ENCODE measurements at places on chromosomes 1 and 21.

GRCh38 chr1:219676012-219676765 lies 63.3 kb upstream of the ZC3H11B start:
- DNase-seq, result no peak

GRCh38 chr1:97849345-97850340 lies 71.2 kb downstream of the DPYD start:
- DNase-seq, result no peak

- DNase-seq, result no peak
Observed at GRCh38 chr1:155507945-155508344, 54.7 kb downstream of the ASH1L start.

- no peak for DNase-seq
Observed at GRCh38 chr1:111515291-111516004, 12.0 kb upstream of the ADORA3 start.

DNA sequence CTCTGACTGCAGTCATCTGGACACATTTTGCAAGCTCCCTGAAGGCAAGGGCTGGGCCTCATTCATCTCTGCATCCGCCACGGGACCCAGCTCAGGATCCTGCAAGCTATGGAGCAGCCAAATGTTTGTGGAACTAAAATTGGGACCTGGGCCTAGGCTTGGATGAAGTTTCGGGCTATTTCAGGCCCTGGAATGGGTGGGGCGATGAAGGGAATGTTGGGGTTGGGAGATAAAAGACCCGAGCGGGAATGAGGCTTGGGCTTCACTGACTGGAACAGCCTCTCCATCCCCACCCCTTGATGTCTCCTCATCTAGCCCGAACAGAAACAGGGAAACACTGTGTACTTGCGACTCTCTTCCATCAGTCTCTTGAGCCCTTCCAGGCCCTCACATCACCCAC lies 7.3 kb upstream of the AHCYL1 start:
- DNase-seq, result no peak

- DNase-seq, result no peak
Observed at GRCh38 chr1:23167353-23168078, 1.1 kb downstream of the LUZP1 start.

DNA sequence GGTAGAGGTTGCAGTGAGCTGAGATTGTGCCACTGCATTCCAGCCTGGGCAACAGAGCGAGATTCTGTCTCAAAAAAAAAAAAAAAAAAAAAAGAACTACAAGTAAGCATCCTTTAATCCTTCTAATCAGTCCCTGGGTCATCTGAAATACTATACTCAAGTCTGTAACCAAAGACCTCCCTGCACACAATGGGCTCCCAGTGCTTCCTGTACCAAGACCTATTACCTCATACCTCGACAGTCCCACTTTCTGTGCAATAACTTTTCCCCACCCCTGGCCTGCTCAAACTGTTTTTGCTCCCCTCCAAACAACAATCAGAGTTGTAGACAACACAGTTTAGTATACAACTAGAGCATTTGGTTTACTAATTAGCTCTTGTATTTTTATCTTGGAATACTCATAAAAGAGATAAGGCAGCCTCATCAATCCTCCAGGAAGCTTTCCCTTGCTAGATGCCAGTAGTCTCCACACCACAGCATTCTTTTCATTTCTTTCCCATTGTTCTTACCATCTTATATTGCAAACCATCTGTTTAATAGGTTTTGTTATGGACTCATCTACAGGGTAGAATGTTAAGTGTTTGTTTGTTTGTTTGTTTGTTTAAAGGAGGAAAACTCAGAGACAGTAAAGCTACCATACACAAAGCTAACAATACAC lies 19.2 kb upstream of the RLF start:
- DNase-seq, result no peak

DNA sequence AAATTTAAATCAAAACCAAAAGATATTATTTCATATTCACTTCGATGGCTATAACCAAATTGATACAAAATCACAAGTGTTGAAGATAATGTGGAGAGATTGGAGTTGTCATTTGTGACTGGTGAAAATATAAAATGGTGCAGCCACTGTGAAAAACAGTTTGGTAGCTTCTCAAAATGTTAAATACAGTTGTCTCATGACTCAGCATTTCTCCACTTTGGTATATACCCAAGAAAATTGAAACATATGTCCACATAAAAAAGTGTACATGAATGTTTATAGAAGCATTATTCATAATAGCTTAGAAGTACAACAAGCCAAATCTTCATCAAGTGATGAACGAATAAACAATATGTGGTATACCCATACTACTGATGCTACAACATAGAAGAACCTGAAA lies 318.5 kb downstream of the BRINP3 start:
- no peak for DNase-seq

GRCh38 chr1:147924813-147925212 lies 3.4 kb upstream of the GPR89B start:
- DNase-seq, result no peak

DNA sequence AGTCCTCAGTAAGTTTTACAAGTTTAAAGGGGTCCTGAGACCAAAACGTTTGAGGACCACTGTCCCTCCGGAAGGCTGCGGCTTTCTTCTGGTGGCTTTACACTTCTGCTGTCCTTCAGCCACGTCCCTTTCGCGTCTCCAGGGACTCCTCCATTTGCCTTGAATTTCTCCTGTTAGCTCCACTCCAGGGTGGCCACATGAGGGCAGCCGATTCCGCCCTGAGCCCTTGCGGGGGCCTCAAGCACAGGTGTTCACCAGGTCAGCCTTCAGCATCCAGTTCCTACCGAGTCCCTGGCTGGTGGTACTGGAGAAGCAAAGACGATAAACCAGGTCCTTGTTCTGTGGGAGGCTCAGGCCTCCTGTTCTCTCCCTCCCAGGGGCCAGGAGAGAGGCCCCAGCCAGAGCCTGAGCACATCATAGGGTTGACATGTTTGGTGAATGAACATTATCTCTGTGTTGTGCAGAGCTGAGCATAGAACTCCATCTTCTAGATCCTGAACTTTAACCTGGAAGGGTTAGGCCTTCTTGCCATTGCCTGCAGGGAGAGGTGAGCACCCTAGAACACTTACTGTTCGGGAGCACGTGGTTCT lies 27.4 kb upstream of the COQ8A start:
- peak; percentile 58 for DNase-seq

GRCh38 chr1:213605732-213606131 lies 382.0 kb upstream of the PROX1 start:
- DNase-seq, result no peak

DNA sequence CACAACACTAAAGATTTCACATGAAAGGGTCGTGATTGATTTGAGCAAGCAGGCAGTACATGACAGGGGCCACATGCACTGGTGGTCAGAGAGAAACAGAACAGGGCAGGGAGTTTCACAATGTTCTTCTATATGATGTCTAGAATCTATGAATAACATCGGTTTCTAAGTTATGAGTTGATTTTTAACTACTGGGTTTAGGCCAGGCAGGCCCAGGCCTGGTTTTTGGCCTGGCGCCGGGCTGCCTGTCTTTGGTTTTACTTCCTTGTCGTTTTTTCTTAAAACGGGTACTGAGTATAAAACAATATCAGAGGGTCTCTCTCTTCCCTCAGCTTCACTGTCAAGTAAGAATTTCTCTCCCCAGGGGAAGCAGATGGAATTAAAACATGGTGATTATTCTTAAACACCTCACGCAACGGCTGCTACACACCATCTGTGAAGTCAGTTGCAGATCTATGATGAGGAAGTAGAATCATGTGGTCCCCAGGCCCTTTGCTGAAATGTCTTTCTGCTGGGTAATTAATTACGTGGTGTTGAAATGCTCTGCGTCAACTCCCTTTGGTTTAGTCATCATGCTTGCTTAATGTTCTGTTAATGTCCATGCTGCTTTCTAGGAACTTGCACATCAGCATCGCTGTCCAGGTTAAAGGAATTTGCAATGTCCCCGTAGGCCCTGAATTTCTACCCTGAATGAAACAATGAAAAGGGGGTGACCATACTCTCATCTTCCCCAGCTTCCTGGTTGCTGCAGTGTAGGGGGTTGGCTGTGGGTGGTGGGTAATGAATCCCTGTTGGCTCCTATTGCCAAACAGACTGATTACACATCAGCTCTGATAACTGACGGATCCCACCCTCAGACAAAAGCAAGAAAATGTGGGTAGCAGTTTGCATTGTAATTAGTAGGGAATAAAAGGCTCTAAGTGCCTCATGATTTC lies 70.3 kb downstream of the SERINC2 start:
- DNase-seq, result no peak

DNA sequence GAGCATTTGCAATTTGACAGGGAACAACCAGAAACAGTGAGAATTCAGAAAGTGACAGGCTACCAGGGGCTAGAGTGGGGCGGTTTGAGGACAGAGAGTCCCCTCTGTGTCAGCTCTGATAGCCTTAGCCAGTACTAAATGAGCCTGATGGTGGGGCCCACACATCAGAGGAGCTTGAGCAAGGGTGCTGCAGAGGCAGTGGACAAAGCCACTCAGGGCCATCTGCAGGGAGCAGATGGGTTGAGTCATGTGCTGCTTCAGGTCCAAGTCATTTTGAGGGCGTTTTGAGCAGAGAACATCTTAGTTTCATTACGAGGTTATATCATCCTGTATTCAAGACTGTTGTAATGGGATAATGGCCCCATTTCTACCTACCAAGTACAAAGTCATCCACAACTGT lies 7.7 kb downstream of the LRRC52 start:
- no peak for DNase-seq

GRCh38 chr1:41238311-41238988 lies 3.7 kb downstream of the SCMH1 start:
- no peak for DNase-seq

DNA sequence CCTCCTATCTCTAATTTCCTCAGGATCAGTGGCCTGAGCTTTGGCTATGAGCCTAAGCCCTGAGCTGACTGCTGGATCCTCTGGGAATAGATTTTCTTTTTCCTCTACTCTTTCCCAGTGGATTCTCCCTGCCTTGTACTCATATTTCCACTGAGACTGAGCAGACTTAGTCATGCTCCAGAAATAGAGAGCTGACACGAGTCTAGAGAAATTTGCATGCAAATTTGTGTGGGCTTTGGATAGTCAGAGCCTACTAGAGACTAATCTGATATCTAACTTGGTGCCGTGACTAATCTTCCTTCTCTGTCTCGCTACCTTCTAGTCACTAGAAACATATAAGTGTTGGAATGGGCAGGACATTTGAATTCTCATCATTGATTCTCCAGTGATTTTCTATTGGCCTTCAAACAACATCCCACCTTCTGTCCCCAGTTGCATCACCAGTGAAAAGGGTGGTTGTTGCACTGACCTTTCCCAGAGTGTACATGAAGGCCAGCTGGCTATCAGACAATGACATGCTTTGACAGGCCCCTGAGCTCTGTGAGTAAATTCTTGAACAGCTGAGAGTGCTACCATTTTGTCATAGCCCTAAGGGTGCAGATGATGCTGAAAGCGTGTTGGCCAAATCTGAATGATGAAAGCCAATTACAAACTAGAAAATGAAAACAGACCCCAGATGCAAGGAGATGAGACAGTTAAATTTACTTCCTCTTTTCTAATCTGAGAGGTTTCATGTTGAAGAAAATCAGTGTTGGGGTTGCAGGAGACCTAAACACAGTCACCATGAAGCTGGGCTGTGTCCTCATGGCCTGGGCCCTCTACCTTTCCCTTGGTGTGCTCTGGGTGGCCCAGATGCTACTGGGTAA lies at the start of gene FCRLA:
FCRLA (plus strand) TSS at position 748 of the 866 bp plus-strand sequence; CDS start at position 784, 36 bp downstream.
- no peak for DNase-seq

DNA sequence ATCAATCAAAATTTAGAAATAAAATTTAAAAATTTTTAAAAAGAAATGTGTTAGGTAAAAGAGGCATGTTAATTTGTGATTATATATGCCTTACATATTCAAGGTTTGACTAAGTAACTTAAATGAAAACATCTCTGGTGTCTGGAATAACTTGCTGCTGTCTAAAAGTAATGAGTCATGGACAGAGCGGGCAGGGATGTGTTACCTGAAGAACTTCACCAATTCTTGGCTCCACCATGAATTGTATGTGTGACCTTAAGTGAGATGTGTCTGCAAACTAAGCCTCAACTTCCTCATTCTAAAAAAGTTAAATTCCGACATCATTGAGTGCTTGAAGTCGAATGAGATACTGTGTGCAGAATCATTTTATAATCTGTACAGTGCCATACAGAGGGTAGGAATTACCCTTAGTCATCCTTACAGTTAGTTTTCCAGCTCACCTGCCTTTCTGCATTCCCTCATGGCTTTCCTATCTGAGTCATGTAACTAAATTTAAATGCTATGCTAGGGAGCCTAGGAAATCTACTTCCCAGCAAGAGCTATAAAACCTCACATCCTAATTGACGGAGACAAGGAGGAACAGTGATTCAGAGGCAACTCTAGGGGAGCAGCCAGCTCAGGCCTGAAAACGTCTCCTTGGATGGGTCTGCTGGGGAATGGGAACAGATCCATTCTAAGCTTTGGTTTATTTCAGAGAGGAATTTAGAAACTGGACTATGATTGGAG lies 100.7 kb upstream of the TSPAN2 start:
- no peak for DNase-seq
